ENCODE measurements at places on chromosomes 11 and 22.

DNA sequence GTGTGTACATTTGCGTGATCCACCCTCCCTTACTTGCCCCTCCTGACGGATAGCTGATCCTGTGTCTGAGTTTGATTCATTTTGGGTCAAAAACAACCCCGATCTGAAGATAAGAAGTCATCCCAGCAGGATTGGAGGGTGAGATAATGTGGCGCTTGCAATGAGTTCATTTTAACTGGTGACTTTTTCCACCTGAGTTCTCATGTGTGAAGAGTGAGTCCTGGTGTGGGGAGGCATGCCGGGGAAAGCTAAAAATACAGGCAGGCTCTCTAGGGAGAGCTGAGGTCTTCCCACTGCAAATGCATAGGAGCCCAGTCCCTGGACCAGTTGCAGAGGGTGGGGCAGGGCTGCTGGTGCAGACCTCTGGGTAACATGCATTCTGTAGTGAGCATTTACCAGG, 35.7 kb upstream of the ELF5 start:
- no peak for DNase-seq

GRCh38 chr11:14223636-14224288, 135.2 kb downstream of the RRAS2 start:
- no peak for DNase-seq

- no peak for DNase-seq
Observed at GRCh38 chr22:34841911-34842310, 224.0 kb upstream of the ISX start.

DNA sequence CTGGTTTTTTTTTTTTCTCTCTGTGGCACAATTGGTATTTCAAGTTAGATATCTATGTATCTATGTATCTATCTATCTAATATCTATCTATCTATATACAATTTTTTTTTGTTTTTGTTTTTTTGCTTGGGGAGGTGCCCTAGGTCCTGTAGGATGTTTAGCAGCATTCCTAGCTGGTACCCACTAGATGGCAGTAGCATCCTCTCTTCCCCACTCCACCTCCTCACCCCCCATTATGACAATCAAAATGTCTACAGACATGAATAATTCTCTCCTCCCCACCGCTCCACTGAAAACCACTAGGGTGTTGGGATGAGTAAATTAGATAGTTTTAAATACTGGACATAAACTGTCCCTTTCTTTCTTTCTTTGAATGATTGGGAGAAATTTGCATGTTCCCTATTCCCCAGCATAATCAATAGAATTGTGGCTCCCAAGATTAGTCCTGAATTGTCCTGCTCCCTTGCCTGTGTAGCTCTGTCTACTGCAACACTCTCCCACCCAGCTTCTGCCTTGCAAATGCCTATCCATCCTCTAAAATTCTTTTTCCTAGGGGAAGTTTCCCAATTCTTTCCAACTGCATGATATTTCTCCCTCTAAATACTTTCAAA, 1152.4 kb downstream of the LRRC4C start:
- DNase-seq = no peak

DNA sequence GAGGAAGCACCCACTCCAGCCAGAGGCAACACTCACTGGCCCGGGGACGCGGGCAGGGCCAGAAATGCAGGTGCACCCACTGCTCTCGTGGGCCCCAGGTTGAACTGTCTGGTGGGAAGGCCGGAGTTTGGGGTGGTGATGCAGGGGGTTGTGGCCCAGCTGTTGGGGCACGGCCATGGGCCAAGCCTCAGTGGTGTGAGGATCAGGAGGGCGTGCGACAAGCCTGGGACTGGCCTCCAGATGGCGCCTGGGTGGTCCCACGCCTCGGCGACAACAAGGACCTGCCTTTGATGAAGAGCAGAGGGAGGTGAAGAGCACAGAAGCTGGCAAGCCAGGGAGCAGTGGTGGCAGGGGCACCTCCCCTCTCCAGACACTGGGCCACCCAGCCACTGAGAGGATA, 240.8 kb downstream of the BRD1 start:
- DNase-seq = no peak

DNA sequence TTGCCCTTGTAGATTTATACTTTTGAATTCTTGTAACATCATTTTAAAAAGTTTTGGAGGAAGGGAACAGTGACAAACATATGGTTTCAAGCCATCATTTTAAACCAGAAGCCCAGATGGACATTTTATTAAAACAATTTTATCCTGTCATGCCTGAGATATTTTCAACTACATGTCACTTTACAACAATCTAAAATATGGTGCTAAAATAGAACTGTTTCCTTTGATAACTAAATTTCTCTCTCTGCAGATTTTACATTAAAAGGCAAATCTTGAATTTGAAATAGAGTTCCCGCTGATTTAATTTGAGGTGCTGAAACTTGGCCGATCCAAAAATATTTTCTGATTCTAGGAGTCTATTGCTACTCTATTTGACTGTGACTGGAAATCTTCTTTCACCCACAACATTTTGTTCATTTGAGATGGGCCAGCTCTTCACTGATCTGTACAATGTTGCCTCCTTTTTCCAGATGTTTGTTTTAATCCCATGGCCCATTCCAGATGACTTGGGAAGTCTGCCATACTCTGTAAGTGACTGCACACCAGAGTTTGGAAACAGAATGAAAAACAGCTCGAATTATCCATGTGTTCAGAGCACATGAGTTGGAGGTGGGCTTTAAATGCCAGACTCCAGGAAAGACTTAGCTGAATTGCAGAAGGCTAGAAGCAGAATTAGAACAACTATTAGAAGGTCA, 402.5 kb downstream of the TMEM135 start:
- DNase-seq = no peak

DNA sequence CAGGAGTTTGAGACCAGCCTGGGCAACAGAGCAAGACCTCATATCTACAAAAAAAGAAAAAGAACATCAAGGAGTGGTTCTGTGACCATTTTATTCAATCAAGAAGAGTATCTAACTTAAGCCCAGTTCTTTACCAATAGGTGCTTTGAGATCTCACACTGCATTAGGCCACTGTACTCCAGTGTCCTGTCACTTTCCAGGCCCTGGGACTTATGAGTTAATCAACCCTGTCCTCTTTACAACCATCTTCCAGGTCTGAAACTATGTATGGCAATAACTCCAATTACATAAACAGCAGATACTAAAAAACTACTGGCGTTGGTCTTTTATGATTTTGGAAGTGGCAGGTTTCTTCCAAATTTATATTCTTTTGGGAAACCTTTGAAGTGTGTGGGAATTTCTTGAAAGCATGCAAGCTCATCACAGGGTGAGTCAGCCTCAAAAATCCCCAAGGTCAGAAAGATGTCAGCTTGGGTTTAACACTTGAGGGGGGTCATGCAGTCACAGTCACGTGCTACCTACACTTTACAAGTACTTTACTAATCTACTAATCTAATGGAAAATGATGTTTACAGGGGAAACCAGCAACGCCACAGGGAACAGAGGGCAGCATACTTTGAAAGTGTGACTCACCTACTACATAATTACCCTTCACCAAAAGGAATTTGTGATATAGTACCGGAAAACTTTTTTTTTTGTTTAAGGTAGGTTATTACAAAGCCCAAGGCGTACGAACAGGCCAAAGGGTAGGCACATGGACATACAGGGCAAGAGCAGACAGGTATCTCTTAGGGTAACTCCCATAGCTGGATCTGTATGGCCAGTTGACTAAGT, 15.6 kb downstream of the PISD start:
- DNase-seq = no peak

DNA sequence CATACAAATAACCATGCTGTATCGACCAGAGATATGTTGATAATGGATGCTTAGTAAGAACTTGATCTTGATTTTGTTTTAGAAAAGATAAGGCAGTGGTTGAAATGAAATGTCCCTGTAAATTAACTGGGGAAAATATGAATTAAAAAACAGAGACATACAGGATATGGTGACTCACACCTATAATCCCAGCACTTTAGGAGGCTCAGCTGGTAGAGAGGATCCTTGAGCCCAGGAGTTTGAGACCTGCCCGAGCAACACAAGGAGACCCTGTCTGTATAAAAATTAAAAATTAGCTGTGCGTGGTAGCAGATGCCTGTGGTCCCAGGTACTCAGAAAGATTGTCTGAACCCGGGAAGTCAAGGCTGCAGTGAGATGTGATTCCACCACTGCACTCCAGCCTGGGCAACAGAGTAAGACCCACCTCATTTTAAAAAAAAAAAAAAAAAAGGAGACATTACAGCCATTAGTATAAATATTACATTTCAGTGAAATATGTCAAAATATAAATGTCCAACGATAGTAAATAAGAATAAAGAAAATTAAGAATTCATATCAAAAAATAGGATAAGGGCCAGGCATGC, 4.6 kb downstream of the PICALM start:
- no peak for DNase-seq

GRCh38 chr11:35308157-35308556, 111.2 kb downstream of the SLC1A2 start:
- DNase-seq = no peak

DNA sequence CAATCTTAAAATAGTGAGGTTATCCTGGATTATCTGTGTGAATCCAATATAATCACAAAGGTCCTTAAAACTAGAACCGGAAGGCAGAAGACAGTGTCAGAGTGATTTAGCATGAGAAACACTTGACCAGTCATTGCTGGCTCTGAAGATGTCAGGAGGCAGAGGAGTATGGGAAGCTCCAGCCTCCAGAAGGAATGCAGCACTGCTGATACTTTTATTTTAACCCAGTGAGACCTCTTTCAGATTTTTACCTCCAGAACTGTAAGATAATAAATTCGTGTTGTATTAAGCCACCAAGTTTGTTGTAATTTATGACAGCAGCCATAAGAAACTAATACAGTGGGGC, 134.4 kb upstream of the ZC3H12C start:
- DNase-seq = no peak

DNA sequence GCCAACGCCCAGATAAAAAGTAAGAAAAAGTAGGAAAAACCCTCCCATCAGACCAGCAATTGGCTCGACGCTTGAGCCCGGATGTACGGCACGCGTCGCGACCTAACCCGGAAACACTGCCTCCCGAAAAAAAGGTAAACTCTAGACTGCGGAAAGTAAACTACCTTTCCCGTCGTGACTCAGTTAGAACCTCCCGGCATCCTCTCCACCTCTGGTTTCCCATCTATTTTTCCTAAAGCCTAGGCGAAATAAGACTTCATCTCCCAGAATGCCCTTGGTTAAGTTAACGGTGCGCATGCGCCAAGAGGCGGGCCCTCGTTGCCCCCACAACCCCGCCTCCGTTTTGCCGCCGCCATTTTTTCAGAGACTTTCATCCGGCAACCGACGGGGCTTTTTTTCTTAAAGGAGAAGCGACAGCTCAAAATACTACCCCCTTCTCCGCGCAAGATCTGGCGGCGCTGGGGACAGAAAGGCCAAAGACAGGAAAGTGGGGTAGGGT, 678 bp upstream of the ZFP91 start:
- DNase-seq = peak; percentile 86

DNA sequence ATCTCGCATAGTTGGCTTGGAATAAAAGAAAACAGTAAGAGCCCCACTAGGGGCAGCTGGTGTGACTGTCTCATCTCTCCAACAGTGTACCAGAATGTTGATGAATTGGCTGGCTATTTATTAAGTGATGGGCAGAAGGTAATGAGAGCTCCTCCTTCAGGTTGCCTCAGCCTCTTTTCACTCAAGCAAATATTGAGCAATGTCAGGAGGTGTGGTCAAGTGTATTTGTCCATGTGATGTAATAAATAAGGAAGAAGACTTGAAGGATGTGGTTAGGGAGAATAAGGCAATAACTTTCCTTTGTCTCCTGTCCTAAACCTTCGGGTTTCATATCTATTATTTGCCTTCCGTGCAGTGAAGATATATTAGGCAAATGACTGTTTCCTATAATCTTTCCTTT, at the start of gene TCN1:
Gene TCN1, minus strand, starts transcription at position 91 of the 400 bp plus-strand sequence. Its CDS starts 17 bp downstream, at position 74.
- no peak for DNase-seq

DNA sequence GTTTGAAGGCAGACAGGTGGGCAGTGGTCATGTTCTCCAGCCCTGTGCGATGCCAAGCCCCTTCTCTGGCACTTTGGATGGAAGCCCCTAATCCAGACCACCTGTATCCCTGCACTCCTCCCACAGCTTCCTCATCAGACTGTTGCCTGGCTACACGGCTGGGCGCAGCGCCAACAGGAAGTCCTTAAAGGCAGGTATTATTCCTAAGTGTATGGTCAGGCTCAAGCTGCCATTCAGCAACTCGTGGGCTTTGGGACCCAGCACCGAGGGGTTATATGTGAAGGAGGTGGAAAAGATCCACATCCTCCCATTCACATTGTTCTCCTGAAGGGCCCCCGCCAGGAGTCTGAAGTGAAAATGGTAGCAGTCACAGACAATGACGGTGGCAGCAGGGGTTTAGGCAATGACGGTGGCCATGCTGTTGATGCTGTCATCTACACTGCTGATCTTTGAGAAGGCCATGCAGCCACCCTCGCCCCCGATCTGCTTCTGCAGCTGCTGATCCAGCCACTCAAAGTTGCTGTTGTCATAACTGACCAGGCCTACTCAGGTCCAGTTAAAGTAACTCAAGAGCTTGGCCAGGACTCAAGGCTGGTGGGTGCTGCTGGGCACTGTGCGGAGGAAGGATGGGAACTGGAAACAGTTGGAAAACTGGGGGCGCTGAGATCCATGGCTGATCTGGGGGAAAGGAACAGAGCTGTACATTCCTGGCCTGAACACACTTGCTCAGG, 27.7 kb downstream of the OR6Q1 start:
- DNase-seq = no peak

DNA sequence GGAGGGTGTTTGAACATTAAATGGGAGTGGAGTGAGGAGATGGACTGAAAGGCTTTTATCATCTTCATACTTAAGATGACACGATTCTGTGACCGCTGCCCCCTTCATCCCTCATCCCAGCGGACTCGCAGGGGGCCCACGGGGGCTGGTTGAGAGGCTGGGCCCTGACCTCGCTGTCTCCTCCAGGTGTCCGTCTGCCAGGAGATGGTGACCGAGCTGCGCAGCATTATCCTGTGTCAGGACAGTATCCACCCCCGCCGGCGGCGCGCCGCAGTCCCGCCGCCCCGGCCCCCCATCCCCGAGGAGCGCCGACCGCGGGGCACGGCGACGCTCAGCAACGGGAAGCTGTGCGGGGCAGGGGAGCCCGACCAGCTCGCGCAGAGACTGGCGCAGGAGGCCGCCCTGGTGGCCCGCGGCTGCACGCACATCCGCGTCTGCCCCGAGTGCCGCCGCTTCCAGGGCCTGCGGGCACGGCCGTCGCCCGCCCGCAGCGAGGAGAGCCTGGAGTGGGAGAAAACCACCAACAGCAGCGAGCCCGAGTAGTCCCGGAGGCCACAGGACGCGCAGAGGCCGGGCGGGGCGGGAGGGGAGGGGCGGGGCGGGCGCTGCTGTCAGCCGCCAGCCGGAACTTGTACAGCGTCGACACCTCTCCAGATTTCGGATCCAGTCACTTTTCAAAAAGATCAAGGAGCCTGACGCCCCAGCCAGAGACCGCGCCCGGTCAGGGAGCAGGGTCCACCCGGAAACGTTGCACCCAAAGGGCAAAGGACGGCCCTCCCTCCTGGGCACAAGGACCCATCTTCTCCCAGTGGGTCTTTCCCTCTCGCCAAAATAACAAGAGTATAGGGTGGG, 38.0 kb upstream of the TBCEL start:
- peak; percentile 18 for DNase-seq

Measured in stimulated activated CD4-positive, alpha-beta T cell treated with anti-CD3 and anti-CD28 coated beads, Interleukin-4, amount 100 ng/mL, for 48 hours (primary cell).